Hematopoietic multipotent progenitor cell treated with erythropoietin and hydrocortisone succinate and interleukin-3 and kit ligand, for 15 days (in vitro differentiated cells): ENCODE measurements at places on chromosomes 7 and 10.

- DNase-seq = peak; percentile 66
Measured at GRCh38 chr7:28201131-28201530, 20.5 kb upstream of the JAZF1 start.

DNA sequence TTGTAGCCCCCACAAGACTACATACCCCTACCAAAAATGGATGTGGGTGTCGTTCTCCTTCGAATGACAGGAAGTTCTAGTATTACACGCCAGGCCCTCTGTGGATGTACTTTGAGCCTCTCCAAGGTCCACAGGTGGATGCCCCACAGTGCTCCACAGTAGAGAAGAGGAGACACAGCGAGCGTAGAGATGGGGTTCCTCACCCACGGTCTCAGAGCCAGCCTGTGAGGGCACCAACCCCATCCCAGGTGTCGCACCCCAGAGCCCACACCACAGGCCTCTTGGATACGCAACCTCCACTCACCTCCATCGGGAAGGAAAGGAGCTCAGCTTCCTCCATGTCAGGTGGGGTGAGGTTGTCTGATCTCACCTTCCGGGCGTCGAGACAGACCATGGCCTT is 2.3 kb downstream of the CPA5 start:
- no peak for DNase-seq

- no peak for DNase-seq
Measured at GRCh38 chr7:75967487-75967997, 26.9 kb downstream of the TMEM120A start.

- DNase-seq = no peak
Measured at GRCh38 chr10:132420981-132421846, 24.2 kb downstream of the PWWP2B start.

DNA sequence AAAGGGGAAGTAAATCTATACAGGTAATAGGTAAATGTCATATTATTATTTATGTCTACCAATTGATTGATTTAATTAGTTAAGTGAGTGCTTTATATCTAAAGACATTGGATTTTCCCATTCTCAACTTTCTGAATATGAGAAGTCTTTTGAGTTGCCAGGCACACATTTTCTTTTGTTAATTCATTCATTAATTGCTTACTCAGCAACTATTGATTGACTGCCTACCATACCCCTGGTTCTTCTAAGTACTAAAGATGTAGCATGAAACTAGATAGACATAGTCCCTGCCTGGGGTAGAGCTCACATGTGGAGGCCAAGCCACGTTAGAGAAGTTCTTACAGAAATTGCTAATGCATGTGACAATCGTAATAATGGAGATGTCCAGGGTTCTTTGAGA is 253.1 kb upstream of the LYZL1 start:
- no peak for DNase-seq
